NCI-H460 (cell line): ENCODE measurements at places on chromosomes 16 and 17.

DNA sequence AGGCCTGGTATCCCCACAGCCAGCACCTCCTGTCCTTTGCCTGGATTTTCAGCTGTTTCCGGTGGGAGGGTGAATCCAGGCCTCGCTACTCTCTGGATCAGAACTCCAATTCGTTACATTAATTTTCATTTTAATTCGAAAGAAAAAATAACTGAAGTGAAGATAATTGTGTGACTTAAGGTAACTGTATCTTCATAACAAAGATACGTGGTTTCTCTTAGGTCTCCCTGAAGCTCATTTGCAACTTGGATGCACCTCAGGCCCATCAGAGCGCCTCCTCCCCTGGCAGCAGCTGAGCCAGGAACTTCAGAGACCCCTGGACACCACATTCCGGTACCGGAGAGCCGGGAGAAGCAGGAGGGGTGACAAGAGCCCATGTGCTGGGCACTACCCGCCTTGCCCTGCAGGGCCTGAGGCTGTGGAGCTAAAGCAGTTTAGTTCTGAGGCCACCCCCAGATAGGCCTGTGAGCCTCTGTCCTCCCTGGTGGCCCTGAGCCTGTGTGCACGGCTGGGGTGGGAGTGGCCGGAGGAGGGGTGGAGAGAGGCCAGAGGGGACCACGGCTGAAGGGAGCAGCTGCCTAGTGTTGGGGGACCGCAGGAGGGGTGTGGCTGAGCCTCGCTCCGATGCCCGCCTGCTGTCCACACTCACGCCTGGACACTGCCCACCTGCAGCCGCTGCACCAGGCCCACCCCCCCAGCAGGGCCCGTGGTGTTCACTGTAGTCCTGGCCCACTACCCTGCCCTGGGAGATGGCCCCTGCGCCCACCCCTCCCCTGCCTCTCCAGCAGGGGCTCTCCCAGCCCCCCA is 11.4 kb upstream of the DUS1L start:
- no peak for DNase-seq

DNA sequence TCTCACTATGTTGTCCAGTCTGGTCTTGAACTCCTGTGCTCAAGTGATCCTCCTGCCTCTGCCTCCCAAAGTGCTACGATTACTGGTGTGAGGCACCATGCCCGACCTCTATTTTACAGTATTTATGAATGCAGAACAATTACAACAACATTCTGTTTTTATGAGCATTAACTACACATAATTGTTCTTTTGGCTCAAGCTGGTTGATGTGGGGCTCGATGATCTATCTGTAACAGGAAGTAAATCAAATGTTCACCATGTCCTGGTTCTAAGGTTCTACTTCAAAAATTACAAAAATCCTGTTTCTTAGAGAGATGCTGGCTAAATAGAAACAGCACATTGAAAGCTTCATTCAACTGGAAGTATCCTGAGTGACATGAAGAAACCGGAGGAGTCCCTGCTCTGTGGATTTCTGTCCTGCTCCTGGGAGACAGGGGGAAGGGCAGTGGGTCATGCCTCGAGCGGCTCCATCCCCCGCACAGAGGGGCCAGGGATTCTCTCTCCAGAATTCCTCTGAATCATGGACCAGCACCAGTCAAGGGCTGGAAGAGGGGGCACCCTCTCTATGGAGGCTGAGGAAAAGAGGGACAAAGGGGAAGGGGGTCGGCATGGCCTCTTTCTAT is 31.5 kb downstream of the FA2H start:
- DNase-seq, result no peak

GRCh38 chr16:55505333-55506015 is 3.4 kb upstream of the LPCAT2 start:
- no peak for DNase-seq

GRCh38 chr17:8922451-8922850 is 43.1 kb downstream of the PIK3R5 start:
- DNase-seq, result no peak

DNA sequence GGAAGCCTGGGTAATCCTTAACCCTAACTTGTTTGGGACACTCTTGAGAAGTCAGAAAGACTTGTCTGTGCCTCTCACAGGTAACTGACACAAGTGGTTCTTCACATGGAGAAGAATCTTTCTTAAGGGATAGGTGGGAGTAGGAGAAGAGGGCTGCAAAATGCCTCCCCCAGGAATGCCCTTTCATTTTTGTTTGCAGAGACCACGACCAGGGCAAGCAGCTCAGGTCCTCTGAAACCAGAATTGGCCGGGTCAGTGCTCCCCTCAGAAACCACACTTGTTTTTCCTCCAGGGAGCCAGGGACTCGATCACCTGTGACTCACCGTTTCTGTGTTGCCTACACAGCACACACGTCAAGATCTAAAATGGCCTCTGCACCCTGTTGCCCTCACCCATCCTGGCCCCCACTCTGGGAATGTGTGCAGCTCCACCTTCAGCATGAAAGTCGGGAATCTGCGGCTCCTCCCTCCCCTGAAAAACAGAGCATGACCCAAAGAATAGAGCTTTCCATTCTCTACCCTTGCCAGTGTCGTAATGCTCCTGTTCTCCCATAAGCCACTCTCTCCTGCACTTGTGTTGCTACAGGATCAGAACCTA is 36.1 kb downstream of the HNF1B start:
- DNase-seq, result no peak

DNA sequence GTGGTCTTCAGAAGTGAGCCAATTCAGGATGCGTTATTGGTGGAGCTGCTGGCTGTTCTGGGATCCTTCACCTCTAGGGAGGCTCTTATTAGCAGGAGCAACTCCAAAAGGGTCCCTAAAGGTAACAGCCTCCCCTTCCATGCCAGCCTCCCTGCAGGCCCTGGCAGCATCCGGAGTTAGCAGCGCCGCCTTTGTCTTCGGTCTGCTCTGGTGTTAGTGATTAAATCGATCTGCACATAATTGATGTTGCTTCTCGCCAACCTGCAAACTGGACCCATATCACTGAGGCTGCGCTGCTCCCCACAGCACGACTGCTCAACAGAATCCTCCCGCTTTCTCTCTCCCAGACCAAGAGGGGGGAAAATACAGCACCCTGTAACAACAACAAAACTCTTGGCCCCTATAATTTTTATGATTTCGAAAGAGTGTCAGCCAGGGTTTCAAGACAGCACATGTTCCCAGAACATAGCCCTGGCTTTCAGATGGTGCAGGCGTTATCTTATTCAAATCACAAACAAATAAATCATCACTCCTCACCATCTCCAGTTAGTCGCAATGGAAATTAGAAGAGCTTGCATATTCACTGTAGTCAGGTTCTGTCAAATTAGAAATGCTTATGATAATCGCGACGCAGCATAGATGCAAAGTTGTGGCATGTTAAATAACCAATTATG is 76.0 kb downstream of the IRX3 start:
- DNase-seq, result no peak

- no peak for DNase-seq
Observed at GRCh38 chr16:10851512-10851911, 25.5 kb upstream of the CIITA start.

- DNase-seq, result no peak
Observed at GRCh38 chr17:71477356-71477755, 643.5 kb upstream of the SOX9 start.

DNA sequence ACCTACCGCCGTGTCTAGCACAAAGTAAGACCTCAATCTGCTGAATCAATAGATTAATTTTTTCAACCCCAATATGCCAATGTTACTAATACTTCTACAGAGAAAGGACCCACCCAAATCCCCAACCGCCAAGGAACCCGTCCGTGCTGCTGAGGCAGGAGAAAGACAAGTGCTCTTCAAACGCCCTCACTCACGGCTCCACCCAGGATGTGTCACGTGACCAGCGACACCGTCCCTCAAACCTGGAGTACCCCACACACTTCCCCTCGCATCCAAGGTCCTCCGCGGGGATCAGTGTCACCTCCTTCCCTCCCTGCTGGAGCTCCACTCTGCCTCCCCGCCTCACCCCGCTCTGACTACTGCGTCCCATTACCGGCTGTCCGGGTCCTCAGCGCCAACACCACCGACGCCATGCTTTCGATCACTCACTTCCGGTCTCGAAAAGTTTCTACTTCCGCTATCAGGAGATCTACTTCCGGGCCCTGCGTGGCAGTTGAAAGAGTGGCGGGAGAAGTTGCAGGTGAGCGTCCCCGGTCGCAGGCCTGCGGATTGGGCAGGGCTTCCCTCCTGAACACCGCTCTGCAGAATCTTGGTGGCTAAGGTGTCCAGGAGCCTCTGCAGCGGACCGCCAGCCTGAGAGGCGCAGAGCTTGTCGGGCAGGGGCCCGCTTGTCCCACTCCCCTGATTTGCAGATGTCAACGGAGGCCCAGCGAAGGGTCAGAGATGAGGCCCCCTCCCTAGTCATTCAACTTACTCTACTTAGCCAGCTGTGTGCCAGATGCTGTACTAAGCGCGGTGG is at the start of the genes EME1 and MRPL27:
Gene EME1 (plus strand): TSS at position 472 of the 799 bp plus-strand sequence. CDS start 1,980 bp downstream, outside the sequence.
Gene MRPL27 (minus strand): TSS at position 427 of the 799 bp plus-strand sequence. CDS start 14 bp downstream, at position 413.
- peak; percentile 86 for DNase-seq

DNA sequence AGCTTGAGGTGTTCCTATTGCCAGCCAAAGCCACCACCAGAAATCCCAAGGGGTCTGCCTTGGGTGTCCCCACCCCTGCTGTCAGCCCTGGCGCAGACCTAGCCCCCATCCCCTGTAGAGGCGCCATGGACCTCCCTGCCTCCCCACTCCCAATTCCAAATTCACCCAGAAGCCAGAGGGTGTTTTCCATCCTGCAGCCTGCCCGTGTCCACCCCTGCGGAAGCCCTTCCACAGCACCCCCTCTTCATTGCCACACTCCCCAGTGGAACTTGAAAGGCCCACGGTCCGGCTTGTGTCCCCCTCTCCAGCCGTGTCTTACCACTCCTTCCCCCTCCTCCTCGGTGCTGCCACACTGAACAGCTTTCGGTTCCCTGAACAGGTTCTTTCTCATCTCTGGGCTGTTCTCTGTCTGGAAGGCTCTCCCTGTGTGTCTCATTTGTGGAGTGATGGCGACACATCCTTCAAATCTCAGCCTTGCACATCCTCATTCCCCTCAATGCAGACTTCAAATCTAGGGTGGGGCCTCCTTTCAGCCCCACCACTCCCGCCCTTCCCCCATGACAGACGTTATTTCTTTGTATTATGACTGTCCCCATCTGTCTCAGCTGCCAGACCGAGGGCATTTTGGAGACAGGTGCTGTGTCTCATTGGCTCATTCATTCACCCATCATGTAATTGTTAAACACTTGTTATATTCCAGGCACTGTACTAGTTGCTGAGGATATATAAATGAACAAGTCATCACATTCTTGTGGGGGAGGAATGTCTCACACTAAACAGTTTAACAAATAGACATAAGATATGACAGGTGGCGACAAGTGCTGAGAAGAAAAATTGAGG is 36.3 kb downstream of the ADGRG5 start:
- DNase-seq, result no peak

DNA sequence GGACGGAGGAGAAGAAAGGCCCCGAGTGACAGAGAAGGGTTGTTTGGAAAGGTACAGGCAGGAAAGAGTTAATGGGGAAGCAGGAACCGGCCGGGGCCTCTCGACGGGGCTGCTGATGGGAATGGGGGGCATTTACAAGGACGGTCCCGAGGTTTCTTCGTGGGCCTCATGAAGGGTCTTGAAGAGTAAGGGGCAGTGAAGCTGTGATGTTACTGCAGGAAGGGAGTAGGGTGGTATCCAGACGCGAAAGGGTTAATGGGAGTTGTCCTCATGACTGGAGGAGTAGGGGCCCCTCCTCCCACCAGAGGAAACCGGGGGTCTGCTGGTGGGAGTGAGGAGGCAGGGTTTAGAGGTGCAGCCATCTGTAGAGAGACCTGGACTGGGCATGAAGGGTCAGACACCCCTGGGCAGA is 481 bp downstream of the PDK2 start:
- DNase-seq, result no peak

- DNase-seq, result no peak
Observed at GRCh38 chr17:6162216-6162615, 92.0 kb downstream of the WSCD1 start.

DNA sequence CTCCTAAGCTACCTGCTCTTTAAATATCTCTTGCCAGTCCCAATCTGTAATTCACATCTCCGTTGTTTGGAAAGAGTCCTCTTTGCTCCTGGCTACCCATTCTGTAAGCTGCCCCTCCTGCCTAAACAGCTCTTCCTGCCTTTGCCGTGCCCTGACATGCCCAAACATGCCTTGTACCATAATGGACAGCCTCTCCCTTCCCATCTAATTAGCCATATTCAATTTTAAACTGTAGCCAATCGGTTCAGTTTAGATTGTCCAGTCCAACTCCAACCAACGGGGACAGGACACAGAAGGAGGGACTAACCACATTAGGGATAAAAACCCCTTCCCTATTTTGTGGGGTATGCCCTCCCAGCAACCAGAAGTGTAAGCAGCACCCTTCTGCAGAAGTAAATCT is 30.6 kb upstream of the CLEC3A start:
- DNase-seq, result no peak
